SK-N-SH treated with all-trans-retinoic acid at 6 μM for 48 hours (cell line): ENCODE measurements at places on chromosomes 2 and 18.

DNA sequence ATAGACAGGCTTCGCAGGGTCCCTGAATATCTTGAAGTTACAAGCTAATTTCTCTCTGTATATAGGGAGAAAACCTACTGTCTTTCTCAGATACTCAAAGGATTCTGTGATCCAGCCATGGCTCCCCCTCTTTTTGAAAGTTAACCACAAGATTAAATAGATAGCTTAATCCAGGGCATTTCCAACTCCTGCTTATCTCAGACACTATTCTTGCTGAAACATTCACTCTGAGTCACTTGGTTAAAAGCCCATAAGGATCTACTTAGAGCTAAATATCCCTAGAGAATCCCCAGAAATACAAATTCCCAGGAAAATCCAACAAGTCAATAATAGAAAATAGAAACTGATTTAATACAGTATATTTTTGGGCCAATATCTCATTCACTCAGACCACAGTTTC lies 179.1 kb upstream of the LYPD1 start:
- peak; percentile 65; the same call in 2 of the 3 replicates for ATAC-seq

DNA sequence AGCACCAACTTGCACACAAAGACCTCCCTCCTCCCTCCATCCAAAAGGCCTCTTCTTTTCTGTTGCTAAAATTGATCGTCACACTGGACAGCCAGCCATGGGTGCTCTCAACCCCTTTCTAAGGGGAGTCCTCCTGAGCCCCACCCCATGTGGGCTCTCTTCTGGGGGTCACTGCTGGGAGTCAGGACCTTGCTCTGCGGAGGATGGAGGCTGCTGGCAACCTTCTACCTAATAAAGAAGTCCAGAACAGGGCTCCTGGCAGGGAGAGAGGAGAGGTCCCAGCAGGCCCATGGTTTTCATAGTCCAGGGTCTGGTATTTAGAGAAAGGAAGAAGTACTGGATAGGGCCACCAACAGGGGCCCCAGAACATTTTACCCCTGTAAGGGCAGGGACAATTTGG lies 67.6 kb upstream of the OTOS start:
- ATAC-seq, result no peak

DNA sequence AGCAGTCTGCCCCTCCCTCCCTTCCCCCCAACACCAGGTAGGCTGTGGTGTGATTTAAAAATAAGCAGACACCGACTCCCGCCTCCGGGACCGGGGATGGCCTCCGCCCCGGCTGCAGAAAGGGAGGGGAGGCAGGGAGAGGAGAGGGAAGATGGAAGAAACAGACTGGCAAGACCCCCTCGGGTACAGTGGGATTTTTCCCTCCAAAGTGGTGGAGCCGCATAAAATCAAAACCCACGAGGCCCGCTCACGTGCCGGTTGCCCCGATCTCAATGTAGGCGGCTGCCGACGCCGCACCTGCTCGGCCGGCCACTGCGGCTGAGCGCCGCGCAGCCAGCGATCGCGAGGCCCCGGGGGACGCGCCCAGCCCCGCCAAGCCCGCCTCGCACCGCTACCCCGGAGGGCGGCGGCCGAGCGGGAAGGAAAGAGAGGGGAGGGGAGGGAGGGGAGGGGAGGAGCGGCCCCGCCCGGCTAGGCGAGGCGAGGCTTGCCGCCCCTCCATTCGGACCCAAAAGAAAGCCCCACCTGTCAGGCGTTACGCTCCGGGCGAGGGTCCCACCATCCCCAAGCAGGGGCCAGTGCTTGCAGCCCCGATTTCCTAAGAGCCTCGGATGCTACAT lies 811 bp downstream of the ADD2 start:
- peak; percentile 41; the same call in 2 of the 3 replicates for ATAC-seq

DNA sequence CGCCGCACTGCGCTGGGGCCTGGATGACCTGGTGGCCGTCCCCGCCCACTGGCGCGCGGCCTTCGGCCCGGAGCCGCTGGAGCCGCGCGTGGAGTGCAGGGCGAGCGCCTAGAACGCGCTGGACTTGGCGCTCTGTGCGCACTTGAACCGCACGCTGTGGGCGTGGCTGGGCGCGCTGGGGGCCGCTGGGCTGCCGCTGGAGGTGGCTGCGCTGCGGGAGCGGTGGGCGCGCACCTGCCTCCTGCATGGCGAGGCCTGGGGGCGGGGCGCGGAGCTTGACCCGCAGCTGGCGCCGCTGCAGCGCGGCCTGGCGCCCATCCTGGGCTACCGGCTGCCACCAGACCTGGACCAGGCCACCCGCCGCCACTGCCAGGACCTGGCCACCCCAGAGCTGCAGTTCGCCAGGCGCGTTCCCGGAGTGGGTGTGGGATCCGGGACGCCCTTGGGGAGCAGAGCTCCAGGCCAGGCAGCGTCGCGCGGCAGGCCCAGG lies 9.9 kb downstream of the AQP12B start:
- ATAC-seq, result no peak

DNA sequence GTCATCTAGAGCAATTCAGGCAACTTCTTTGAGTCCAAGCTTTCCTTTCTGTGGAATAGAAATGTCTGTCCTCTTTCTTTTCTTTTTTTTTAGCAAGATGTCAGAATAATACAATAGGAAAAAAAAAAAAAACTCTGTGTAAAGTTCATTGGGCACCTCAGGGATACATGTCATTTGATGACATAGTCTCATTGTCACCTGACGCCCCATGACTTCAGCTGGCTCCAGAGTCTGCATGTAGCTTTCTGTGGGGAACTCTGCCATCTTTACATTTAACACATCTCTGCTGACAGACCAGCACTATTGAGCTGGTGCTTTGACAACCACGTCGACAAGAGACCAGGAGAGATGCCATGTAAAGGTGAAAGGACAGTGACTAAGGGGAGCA lies 172.5 kb upstream of the KLF7 start:
- ATAC-seq, result no peak

- ATAC-seq, result peak; percentile 60
Observed at GRCh38 chr2:68317971-68318913, 1.5 kb downstream of the CNRIP1 start.
